ENCODE measurements at places on chromosomes 12 and 14.

- DNase-seq = no peak
These were observed 11.2 kb downstream of the BCL2L14 start for GRCh38 chr12:12081836-12082497.

- DNase-seq = peak; percentile 29
These were observed 19.4 kb downstream of the ACVRL1 start for GRCh38 chr12:51926718-51927117.

GRCh38 chr14:100896369-100897060, 7.0 kb downstream of the RTL1 start:
- DNase-seq = no peak

DNA sequence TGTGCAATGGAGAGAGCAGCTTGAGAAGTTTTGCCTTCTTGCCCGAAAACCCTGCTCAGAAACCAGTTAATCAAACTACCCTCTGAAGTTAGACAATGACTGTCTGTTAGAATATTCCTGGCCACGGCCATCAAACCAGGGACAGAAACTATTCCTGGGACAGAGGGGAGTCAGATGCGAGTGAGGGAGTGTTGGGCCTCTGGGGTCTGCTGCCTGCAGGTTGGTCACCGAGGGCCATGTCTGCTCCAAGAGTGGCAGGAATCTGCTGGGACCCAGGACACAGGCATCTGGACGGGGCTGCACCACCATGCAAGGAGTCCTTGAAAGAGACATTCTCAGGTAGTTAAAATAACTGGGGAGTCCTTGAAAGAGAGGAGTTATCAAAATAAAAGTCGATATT, 16.9 kb upstream of the EIF2B2 start:
- no peak for DNase-seq

DNA sequence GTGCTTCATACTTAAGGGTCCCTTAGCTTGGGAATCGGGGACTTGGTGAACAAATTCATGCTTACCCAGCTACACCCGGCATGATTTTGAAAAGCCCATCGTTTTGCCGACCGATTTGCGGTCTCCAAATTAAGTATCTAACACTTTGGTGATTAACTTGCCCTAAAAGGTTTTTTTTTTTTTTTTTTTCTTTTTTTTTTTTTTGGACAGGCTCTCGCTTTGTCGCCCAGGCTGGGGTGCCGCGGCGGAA, 843 bp upstream of the HSP90AA1 start:
- no peak for DNase-seq

- no peak for DNase-seq
These were observed 33.0 kb upstream of the ATP2A2 start for GRCh38 chr12:110248096-110248447.

DNA sequence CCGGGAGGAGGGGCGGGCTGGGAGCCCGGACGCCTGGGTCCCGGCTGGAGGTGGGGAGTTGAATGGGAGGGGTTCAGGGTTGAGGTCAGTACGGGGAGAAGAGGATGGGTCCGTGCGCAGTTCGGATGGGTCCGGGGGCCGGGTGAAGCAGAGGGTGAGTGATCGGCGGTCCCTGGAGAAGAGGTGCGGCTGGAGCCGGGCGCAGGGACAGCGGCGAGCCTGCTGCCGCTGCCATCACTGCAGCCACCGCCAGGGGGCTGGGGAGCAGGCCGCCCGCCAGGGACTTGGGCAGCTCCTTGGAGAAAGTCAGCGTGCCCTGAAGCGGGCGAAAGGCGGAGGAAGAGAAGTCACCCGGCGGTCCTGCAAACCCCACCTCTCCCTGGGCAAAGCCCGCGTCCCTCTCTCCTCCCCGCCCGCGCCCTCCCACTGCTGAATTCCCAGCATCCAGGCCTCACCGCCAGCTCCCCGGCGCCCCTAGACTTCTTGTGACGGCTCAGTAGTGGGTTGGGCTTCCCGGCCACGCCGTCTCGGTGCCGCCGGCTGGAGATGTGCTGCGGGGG, 6.0 kb upstream of the GPR84 start:
- DNase-seq = peak; percentile 83

DNA sequence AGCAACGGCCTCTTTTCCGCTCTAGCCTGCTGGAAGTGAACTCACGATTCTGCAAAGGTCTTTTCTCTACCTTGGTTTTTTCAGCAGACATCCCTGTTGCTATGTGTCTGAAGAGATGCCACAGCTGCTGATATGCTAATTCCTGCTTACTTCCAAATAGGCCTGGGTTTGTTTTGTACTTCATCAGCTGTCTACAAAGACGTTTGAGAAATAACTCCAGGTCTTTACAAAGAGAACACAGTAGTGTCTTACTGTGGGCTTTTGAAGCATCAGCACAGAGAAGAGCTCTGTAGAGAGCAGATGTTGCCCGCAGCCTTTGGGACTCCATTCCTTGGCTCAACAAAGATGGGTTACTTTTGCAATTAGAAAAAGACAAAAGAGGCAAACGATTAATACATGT, 1366.5 kb downstream of the AACS start:
- DNase-seq = no peak

DNA sequence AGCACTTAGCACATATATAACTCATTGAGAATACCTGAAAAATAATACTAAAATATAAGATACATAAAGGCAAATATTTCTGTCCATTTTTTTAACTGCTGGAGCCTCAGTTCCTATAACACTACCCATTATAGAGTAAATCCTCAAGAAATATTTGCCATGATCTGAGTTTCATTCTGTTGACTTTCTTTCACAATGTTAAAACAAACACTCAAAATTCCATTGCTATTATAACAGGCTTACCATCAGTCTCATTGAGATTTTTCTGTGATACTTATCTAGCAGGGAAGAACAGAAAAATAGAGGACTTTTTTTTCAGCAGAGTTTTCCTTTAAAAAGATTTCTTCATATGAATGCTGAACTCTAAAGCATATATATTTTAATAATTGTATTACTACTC, 24.5 kb downstream of the LMO3 start:
- no peak for DNase-seq
